ENCODE measurements at places on chromosomes 1 and 21.

GRCh38 chr1:31798086-31798432, 17.8 kb downstream of the SPOCD1 start:
- no peak for DNase-seq

DNA sequence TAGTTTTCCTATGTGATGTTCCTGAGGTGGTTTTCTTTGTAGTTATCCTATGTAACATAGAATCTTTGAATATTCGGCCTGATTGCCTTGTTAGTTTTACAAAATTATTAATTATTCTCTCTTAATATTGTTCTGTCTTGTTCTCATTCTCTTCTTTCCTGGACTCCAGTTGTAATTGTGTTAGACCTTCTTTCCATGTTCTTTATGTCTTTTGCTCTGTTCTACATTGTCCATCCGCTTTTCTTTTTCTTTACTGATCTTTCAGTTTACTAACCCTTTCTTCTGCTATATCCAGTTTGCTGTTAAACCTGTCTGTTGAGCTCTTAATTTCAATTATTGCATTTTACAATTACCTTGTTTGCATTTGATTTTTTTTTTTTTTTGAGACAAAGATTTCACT, 89.3 kb downstream of the PEX14 start:
- no peak for DNase-seq

DNA sequence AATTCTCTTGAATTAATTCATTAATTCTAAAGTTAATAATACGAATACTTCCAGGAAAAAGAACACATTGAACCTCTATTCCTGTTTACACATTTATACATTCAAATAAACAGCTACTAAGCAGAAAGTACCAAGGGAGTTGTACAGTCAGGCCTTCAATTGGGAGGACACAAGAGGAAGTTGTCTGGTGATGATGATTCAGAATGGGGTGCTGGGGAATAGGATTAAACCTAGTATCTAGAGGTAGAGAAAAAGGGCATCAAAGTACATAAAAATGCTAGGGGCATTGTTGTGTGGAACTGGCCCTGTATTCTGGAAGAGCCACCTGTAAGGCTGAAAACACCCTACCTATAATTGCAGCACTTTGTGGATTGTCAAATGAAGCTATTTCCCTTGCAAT, 71.7 kb upstream of the MROH9 start:
- no peak for DNase-seq

DNA sequence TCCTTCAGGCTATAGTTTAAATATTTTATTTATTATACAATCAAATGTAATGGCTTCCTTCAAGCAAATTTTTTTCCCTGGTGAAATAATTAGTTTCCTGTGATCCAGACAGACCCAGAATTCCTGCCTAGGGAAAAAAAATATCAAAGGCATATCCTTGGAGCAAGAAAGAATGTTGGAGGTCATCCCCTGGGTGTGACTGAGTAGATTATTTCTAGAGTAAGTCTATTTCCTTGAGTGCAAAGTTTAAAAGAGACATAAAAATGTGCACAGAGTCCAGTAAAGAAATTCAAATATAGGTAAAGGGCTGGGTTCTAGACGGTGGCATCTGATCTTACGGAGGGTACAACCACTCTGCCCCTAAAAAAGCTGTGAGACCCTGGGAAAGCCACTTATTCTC, 32.2 kb upstream of the SAMD13 start:
- no peak for DNase-seq

DNA sequence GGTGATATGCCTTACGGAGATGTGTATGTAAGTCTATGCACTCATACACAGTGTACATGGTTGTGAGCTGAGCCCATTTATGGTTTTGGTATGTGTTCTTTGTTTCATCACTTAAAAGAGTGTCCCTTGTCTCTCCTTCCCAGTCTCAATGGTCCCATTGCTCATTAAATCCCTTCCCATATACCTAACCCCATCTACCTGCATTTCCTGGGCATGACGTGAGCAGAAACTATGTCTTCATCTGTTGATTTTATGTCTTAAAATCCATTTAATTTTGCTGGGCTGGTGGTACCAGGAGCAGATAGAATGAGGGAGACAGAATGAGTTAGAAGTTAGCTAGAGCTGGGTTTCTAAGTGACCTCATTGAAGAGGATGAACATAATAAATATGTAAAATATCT, 44.8 kb downstream of the ADAMTS1 start:
- no peak for DNase-seq

Data from stimulated activated CD8-positive, alpha-beta memory T cell treated with anti-CD3 and anti-CD28 coated beads, Interleukin-12 subunit alpha, Interleukin-12 subunit beta, amount 100 ng/mL, for 1 hour (primary cell).